NCI-H1105 (cell line): ENCODE measurements at places on chromosomes 12 and 14.

DNA sequence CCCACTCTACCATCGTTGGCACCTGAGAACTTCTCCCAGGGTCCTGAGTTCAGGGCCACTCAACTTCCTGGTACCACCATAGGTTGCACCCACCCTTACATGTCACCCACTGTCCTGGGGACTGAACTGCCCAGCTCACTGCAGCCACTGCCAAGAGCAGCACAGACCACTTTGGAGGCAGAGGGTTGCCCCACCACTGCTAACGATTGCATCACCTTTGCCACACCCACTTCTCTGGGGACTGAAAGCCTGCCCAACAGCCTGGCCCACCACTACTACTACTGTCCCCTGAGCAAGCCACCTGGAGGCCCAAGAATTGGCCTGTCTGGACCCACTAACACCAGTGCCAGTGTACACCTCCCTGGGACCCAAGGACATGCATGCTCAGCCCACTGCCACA lies 27.6 kb downstream of the CACNA2D4 start:
- DNase-seq: no peak

GRCh38 chr14:40413136-40413535 lies 980.9 kb upstream of the FBXO33 start:
- no peak for DNase-seq

DNA sequence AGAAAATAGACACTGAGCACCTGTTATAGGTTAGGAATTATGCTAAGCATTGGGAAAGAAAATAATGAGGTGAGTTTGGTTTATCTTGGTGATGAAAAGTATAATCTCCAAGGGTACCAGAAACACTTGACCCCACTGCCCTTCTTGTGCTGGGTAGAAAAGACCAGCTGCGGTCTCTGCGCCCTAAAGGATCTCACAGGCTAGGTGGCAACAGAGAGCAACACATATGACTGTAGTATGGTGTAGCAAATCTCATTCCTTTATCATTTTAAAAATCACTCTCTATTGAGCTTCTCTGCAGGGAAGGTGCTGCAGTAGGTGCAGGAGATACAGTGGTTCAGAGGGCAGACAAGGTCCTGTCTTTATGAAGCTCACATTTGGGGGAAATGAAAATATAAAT lies 26.1 kb downstream of the NRXN3 start:
- no peak for DNase-seq

GRCh38 chr14:75113932-75114539 lies 12.8 kb downstream of the NEK9 start:
- no peak for DNase-seq

DNA sequence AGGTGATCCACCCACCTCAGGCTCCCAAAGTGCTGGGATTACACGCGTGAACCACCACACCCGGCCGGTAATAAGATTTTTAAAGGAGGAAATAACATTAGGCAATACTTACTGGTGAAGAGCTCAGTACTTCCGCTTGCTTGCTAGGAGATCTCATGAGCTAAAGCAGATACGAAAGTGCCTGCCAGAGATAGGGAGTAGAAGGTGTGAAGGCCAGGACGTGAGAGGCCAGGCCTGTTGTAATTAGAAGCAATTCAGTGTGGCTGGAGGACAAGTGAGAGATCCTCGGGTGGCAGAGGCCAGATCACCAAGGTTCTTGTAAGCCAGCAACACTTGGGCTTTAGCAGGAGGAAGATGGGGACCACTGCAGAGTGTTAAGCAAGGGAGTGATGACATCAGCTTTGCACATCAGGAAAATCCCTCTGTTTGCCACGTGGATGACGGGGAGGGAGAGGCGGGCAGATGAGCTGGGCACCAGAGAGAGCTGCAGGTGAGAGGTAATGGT lies 7.6 kb downstream of the TECPR2 start:
- DNase-seq: no peak

DNA sequence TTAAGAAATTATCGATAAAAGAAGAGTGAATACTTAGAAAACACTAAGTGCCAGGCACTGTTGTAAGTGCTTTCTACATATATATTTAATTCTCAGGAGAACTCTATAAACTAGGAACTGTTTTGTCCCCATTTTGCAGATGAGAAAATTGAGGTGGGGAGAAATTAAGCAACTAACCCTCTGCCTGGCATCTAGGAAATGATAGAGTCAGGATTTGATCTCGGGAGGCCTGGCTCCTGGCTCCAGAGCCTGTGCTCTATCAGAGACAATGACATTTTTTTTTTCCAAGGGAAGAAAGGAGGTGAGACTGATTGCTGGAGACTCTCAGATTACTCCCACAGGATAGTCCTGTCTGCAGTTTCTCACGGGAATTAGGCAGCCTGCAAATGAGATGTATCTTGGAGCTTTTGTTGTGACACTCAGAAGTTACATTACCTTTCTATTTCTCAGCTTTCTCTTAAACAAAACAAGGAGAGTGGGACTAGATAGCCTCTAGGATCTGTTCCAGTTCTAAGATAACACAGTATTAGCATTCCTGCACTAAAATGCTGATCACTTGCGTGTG lies 1.4 kb upstream of the FAM234B start:
- no peak for DNase-seq

DNA sequence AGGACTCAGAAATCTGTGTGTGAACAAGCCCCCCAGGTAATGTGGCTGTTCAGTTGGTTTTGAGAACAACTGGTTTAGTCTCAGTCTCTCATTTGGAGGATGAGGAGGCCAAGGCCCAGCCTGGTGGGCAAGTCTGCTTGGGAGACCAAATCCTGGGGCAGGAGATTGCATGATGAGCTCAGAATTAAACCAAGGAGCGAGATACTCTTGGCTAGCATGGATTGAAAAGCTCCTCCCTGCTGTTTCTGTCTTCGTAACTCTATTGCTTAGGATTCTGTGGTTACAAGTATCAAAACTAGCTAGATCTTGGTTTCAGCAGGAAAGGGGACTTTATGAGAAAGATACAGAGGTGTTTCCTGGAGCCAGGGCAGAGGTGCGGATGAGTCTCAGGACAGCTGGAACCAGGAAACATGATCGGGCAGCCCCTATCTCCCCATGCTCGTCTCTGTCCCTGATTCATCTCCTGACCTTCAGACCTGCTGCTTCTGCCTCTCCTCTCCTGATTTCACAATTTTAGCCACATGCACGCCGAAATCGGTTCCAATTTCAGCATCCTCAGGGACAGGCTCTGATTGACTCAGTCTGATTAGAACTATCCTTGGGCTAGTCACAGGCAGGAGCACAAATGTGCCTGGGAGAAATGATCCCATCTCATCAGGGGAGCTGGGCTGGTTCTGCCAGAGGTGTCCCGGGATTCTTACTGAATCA lies 40.2 kb upstream of the RIN3 start:
- no peak for DNase-seq

- DNase-seq: no peak
Measured at GRCh38 chr14:91614187-91614586, 104.1 kb upstream of the PPP4R3A start.

- peak; percentile 76 for DNase-seq
Measured at GRCh38 chr14:48035836-48036235, 360.4 kb upstream of the MDGA2 start.

DNA sequence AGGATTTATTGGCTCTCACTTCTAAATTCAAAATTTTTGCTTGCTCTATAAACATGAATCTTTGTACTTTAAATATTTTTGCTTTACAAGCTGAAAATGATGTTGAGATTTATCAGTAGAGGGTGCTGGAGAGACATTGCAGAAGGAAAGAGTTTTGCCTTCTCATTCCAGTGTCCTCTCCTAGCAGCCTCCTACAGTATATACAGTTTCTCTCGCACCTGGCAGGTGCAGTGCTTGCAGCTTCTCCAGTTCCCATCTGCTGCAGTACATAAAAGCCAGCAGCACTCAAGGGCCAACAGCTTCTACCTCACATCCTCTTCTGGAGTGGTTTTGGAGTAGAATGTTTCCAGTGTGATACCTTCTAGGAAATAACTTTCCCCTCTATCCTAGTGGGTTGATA lies 601.8 kb upstream of the ATXN7L3B start:
- peak; percentile 60 for DNase-seq

- DNase-seq: no peak
Measured at GRCh38 chr12:62930546-62931425, 4.2 kb downstream of the PPM1H start.

DNA sequence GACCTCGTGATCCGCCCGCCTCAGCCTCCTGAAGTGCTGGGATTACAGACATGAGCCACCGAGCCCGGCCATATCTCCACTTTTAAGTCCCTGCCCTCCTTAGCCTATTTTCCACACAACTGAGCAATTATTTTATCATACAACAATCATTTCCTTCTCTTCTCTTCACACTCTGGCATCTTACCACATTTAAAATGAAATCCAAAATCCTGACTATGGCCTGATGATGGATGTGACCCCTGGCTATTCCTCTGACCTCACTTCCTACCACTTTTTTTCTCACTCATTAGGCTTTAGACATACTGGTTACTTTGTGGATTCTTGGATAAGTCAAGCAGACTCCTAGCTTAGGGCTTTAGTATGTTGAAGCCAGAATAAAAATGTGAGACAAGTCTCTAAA lies 21.9 kb upstream of the EID3 start:
- no peak for DNase-seq

DNA sequence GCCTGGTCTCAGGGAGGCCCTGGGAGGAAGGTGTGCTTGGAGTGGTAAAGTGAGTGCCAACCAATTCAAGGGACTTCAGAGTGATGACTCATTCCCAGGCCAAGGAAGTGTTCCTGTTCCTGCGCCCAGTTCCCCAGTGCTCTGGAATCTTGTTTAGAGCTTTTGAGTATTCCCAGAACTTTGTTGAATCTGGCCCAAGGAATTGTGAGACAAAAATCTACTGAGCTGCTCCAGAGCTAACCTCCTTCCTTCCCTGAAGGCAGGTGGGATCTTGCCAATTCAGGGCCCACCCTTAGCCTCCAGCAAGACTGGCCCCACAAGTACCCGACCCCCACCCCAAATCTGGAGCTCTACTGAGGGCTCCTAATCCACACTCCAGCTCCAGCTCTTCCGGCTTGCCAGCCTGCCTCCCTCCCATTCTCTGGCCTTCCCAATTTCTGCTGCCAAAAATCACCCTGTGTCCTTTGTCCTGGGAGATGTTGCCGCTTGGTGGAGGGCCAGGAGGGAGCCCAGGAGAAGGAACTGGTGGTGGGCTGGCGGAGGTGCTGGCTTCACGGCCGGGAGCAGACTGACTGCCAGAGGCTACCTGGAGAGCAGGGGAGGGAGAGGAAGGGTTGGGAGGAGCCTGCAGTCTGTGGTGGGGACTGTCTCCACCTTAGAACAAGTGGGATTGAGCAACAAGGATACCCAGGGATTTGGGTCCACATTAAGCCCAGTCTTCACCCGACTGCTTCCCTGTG lies 2.0 kb upstream of the ATN1 start:
- DNase-seq: peak; percentile 23

DNA sequence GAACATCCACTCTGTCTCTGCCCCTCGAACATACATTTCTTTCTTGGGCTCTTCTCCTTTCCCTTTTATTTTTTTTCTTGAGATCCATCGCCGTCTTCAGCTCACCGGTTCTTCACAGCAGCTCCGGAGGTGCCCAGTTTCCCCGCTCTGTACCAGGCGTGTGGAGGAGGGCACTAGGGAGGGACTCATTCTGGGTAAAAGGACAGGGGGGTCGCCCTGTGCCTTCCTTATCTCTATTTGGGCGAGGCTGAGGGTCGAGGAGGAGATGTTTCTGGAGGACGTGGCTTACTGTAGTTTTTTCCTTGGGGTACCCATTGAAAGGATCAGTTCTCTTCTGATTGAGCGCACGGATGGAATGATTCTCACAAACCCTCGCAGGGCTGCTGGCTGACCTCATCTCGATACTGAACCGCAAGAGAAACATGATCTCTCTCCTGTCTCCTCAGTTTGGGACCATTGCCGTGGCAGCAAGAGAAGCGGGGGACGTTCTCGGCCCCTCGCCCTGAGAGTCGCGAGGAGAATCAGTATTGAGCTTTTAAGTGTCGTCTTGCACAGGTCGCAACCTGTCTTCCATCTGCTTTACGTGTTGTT lies 386 bp downstream of the LIN52 start:
- DNase-seq: no peak

- DNase-seq: no peak
Measured at GRCh38 chr14:96094211-96094610, 55.0 kb downstream of the C14orf132 start.

DNA sequence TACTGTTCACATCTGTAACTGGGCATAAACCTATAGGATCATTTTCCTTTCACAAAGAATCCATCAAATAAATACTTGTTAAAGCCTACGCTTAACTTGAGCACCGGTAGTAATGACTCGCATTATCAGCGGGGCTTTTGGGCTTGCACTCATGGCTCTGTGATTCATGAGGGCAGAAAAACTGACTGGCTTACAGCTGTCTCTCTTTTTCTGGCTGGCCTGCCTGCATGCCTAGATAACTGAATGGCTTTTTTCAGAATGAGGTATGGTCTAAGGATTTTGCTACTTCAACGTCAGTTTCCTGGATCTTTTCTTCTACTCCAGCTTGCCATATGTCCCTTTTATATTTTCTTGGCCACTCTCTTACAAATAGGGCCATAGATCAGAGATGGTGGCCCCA lies 531.1 kb downstream of the NRXN3 start:
- no peak for DNase-seq
